ENCODE measurements at places on chromosomes 7 and 10.

GRCh38 chr7:135965602-135966001 lies 11.6 kb downstream of the MTPN start:
- no peak for DNase-seq

- DNase-seq = no peak
Observed at GRCh38 chr10:75716506-75716905, 285.1 kb downstream of the LRMDA start.

DNA sequence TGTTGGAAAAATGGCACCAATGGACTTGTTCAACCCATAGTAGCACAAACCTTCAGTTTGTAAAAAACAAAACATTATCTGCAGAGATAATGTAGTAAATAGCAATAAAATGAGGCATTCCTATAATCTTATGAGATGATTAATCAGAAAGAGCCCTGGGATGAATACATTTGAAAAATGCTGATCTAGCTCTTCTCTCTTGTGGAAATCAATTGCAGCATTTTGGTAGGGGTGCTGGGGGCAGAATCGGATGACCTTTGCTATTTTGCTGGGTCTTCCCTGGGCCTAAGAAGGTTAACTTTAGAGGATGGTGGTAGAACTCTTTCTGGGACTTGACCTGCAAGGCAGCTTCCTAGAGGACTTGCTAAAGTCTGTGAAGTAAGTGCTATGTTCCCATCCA lies 163.5 kb downstream of the ADRA2A start:
- DNase-seq = no peak

DNA sequence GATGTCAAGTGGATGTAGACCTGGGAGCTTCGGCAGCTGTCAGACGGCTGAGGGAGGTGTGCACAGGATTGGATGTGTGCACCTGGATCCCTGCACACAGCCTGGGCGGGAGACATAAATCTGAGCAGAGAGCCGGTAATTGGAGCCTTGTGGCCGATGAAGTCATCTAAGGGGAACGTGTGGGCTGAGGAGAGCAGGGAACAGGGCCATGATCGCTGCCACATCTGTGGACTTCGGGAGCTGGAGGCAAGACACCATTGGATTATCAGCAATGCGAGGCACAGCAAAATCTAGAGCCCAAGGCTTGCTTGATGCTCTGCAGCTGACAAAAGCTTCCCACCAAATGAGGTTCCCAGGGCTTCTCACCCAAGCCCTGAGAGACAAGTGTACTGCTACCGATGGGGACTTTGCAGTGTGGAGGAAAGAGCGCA lies 147.7 kb downstream of the PTPN20 start:
- DNase-seq = no peak

DNA sequence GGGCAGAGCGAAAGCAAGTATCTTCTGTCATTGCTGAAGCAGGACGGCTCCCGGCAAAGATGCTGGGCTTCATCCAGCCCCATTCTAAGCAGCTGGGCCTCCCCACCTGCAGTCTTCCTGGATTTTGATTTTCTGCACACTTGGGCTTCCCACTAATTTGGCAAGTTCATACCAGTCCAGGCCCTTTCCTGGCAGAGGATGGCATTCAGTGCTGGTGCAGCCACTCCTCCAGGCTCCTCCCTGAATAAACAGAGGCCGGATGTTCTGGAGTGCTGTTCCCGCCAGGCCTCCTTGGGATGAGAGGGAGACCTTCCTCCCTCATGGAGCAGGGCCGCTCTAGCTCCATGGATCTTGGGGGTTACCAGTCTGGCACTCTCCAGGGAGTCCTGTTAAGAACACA lies 3.4 kb downstream of the BAG3 start:
- no peak for DNase-seq
